ENCODE measurements at places on chromosomes 16 and 17. TPM values are rescaled to one million over a fixed set of nuclear protein-coding genes. Genes with fewer than 3 reads are reported as not detected.

The SLC35G6 gene
- not detected for total RNA-seq

The GPR179 gene
- total RNA-seq: under 0.01 TPM

The TNFRSF13B gene
- not detected for total RNA-seq

The DHRS7C gene
- not detected for total RNA-seq

The TMEM238L gene
- total RNA-seq: not detected

The UMOD gene
- not detected for total RNA-seq
